Activated naive CD8-positive, alpha-beta T cell treated with anti-CD3 and anti-CD28 coated beads for 36 hours (primary cell): ENCODE measurements at places on chromosomes 2 and 18.

- DNase-seq, result no peak
Observed at GRCh38 chr2:140863713-140864112, 1267.1 kb downstream of the LRP1B start.

DNA sequence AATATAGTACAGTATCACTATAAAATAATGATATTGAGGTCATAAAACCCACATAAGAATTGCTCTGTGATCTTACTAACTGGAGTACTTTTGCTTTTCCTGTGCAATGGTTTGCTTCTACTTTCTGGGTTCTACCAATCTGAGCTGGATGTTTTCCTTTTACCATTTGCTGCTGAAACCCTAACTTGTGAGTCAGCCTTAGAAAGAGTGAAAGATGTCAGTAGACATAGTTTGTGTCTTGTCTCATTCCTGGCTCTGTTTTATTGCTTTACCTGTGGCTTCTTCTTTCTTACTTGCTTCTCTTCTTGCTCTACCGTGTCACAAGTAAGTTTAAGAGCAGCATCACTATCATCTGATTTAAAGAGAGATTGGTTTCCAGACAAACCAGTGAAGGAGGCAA is 61.0 kb downstream of the MBD2 start:
- DNase-seq, result no peak

GRCh38 chr2:106189764-106190468 is 4.2 kb downstream of the UXS1 start:
- DNase-seq, result no peak

GRCh38 chr2:10241641-10242430 is 60.9 kb upstream of the HPCAL1 start:
- no peak for DNase-seq

- no peak for DNase-seq
Observed at GRCh38 chr2:46634905-46635304, 155.5 kb downstream of the TMEM247 start.

GRCh38 chr2:160868891-160869290 is 291.3 kb upstream of the TANK start:
- DNase-seq, result no peak

DNA sequence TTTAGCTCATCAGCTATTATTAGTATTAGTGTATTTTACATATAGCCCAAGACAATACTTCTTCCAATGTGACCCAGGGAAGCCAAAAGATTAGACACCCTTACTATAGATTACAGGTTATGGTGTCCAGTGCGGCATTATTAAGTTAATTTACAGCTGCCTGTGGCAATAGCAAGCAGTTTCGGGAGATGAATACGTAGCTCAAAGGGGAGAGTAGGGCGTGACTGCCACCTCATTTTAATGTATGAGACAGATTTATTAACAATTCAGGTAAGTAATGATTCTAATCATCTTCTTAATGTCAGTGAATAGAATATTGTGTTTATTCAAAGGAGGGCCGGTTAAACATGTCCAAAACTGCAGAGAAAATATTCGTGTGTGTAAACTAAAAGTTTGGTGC is 6.8 kb upstream of the DSG3 start:
- DNase-seq, result no peak

- no peak for DNase-seq
Observed at GRCh38 chr18:47397671-47398319, 146.3 kb upstream of the SKOR2 start.

DNA sequence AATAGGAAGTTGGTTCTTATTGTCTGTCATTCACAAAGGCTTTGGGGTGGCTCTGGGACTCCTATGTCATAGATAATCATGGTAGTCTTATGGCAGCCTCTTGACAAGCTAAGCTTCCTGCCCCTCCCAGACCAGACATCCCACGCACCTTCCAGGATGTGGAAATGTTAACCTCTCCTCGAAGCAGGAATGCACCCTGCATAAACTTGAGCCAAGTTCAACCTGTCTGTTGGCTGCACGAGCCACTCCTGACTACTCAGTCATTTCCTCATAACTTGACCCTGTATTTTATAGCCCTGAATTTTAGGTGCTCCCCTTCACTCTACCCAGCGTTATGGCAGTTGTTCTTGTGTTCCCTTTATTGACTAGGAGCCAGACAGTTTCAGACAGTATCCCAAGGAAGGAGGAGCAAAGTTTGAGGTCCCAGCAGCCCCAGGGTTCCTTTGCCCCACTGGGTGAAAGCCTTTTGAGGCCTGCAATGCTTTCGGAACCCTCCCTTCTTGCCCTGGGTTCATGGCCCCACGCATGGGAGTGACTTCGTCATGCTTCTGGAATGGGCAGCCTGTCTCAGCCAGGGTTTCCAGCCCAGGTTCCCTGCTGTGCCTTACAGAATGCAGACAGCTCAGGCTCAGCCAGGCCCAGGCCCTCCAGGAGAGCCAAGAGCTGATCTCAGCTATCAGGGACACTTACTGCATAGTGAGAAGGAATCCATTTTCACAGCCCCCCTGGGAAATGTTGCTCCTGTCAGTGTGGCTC is 15.6 kb upstream of the INO80C start:
- no peak for DNase-seq

- no peak for DNase-seq
Observed at GRCh38 chr18:77153404-77153803, 20.8 kb upstream of the MBP start.

- DNase-seq, result no peak
Observed at GRCh38 chr18:28541276-28541930, 364.5 kb upstream of the CDH2 start.

- DNase-seq, result no peak
Observed at GRCh38 chr2:134783912-134784311, 54.5 kb upstream of the ACMSD start.

- no peak for DNase-seq
Observed at GRCh38 chr2:144237830-144238627, 281.9 kb downstream of the ZEB2 start.

DNA sequence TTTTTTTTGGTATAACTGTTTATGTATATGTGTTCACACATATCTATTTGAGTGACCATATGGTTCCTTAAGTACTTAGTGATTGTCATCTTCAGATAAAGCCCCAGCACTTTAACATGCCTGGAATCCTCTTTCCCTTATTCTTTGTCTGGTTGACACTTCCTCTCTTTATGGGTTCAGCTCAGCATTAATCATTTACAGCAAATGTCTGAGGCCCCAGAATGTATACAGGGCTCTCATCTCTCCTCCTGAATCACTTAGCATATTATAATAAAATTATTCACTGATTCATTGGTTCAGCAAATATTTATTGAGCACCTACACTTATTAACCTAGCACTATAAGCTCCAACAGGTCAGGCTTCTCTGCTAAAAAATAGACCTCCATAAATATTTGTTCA is 43.5 kb upstream of the CD28 start:
- DNase-seq, result no peak

- no peak for DNase-seq
Observed at GRCh38 chr2:172089005-172089504, 3.7 kb downstream of the DLX1 start.

- no peak for DNase-seq
Observed at GRCh38 chr2:238183821-238184220, 19.7 kb downstream of the ILKAP start.

GRCh38 chr2:74915743-74916142 is 42.7 kb upstream of the POLE4 start:
- DNase-seq, result peak; percentile 70

GRCh38 chr2:202064881-202065230 is 8.2 kb upstream of the KIAA2012 start:
- DNase-seq, result no peak
